ENCODE measurements at places on chromosomes 3 and 15.

DNA sequence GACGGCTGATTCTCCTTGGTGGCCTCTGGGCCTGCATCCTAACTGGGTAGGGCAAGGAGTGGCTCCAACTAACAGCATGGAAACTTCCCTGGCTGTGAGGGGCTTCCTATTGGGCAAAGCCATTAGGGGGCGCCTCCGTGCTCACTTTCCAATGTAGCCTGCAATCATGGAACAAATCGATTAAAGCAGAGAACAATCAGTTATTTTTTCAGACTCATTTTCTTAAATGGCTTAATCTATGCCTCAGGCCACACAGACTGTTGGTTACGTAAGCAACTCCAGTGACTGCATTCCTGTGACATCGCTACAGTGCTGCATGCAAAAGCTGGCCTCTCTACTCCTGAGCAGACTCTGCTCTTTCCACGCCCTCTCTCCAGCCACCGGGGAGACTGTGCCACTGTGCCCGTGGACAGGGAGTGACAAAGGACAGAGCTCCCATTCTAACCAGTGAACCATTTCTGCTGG lies 278.9 kb downstream of the KLF13 start:
- DNase-seq: no peak

GRCh38 chr3:109278141-109278540 lies 38.2 kb downstream of the DPPA2 start:
- DNase-seq: no peak

DNA sequence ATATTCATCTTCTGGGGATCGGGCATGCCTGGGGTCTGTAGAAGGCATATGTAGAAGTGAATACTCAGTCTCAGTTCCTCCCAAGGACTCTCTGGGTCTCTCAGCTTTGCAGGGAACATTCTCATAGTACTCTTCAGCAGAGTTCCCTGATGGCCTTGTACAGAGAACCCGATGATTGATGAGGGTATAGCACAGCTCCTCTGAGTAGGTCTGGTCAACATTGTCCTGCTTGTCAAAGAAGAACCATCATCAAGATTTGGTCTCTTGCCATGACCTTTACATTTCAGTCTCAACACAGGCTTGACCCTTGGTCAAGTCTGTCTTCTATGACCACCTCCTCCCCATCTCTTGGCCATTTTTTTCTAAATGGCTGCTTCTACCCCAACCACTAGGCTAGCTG lies 9.5 kb downstream of the GCSAM start:
- no peak for DNase-seq

- no peak for DNase-seq
These were observed 94.9 kb downstream of the NTRK3 start for GRCh38 chr15:88161636-88162035.

GRCh38 chr3:66302288-66302687 lies 81.5 kb downstream of the SLC25A26 start:
- peak; percentile 11 for DNase-seq

GRCh38 chr15:90609242-90610180 lies 79.8 kb downstream of the CRTC3 start:
- no peak for DNase-seq

Data from activated T-cell treated with anti-CD3 and anti-CD28 coated beads for 24 hours (primary cell).